ENCODE measurements at places on chromosomes 3 and 15.

DNA sequence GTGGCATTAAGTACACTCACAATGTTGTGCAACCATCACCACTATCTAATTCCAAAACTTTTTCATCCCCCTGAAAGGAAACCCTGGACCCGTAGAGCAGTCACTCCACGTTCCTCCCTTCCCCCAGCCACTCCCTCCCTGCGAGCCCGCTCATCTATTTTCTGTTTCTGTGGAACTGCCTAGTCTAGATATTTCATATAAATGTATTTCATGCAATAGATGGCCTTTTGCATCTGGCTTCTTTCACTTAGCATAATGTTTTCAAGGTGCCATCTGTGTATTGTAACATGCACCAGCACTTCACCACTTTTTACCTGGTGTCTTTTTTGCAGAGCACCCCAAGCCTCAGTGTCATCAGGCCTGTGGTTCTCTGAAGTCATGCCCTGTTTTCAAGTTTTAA is 10.7 kb downstream of the CGNL1 start:
- no peak for DNase-seq

DNA sequence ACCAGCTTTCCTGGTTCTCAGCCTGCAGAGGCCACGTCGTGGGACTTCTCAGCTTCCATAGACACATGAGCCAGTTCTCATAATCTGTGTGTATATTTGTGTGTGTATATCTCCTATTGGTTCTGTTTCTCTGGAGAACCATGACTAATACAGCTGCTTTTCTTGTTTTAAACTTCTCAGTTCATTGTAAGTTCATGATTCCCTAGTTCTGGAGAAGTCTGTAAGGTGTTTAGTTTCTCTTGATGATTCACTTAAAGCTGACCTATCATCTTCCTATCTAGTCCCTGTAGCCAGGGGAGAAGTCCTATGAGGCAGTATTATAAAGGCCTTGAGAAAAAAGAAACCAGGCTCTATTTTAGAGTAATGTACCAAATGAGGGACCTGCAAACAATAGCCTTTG is 147.7 kb downstream of the RYR3 start:
- no peak for DNase-seq

GRCh38 chr3:63353383-63353782 is 75.3 kb downstream of the SYNPR start:
- DNase-seq, result no peak

- DNase-seq, result peak; percentile 36
Observed at GRCh38 chr3:49868862-49869466, 742 bp downstream of the CAMKV start.

DNA sequence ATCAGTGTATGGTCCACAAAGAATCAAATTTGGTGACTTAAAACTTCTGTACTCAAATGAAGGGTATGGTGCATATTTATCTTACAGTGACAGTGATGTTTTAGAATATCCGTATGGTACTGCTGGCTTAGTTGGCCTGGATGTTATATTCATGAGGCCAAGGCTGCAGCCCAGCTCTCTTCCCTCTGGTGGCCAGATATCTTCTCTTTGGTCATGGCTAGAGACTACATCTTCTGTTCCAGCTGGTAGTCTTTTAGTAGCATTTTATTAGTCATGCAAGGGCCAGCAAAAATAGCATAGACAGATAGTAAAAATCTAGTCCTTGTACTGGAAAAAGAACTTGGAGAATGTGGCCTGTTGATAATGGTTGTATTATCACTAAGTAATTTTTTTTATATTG is 124.0 kb upstream of the ROPN1 start:
- no peak for DNase-seq

- DNase-seq, result no peak
Observed at GRCh38 chr3:178597371-178597770, 61.1 kb downstream of the KCNMB2 start.

DNA sequence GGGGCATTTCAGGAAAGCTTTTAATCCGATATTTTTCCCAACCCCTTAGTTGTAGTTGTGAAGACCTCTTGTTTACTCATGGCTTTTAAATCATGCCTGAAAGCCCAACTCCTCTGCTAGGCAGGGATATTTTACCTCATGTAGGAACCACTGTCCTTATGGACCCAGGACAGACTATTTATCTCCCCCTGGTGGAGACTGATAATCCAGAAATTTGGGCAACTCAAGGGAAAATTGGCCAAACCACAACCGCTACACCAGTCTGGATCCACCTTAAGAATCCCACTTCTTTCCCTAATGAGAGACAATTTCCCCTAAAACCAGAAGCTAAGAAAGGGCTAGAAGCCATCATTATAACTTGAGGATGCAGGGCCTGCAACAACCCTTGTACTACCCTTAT is 248.1 kb upstream of the STAC start:
- DNase-seq, result no peak

DNA sequence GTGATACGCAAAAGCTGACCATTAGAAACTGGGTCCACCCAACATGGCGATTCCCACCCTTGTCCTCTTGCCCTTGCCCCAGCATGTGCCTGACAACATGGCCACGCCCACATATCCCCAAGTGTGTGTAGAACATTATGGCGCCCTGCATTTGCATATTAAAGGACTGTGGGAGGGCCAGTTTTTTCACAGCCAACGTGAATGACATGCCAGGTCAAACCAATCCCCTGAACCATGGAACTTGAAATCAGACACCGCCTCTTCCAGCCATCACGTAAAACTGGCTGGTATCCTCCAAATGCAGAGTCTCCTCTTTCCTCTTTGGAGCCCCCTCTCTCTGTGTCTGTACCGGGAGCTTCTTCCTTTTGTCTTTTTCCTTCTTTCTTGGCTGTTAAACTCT is 156.7 kb upstream of the EPHA6 start:
- DNase-seq, result no peak

- no peak for DNase-seq
Observed at GRCh38 chr3:138412821-138413551, 21.4 kb upstream of the ESYT3 start.

DNA sequence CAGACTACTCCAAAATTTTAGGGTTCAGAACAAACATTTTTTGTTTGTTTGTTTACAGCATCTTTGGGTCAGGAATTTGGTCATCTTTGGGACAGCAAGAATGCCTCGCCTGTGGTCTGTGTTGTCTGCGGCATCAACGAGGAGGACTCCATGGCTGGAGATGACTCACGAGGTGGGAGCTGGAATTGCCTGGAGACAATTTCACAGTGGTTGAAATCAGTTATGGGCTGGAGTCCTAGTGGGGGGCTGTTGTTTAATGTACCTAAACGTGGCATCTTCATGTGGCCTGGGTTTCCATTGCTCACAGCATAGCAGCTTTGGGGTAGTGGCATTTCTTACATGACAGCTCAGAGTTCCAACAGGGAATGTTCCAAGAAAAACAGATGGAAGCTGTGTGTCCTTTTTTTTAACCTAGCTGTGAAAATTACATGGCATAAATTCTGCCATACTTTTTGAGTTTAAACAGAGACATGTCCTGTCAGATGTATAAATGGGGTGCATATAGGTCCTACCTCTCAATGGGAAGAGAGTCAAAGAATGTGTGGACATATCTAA is 507.3 kb upstream of the CBLB start:
- no peak for DNase-seq

- DNase-seq, result peak; percentile 72
Observed at GRCh38 chr15:69074001-69074842, 59.7 kb downstream of the NOX5 start.

GRCh38 chr3:152779653-152780052 is 55.3 kb upstream of the P2RY1 start:
- no peak for DNase-seq

DNA sequence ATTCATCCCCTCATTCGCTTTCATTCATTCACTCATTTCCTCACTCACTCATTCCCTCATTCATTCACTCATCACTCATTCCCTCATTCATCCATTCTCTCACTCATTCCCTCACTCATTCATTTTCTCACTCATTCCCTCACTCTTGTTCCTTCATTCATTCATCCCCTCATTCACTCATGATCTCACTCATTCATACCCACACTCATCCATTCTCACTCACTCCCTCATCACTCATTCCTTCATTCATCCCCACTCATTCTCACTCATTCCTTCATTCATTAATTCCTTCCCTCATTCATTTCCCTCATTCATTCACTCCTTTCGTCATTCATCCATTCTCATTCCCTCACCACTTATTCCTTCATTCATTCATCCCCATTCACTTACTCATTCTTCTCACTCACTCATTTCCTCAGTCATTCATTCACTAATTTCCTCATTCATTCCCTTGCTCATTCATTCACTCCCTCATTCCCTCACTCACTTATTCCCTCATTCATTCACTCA is 14.5 kb downstream of the ABTB1 start:
- no peak for DNase-seq

DNA sequence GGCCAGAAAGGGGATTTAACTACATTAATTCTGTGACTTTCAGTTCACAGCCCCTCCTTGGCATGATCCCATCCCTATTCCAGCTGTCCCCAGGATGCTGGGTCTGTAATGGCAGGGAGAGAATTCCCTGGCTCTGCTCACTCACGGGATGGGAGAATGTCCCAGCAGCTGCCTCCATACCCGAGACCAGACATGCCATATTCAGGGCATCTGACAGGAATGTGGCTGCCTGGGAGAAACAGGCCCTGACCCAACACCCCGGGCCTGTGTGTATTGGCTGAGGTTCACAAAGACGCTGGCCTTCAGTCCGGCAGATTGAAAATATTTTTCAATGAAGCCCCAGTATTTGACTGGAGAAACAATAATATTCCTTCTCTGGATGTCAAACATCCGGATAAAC is 83.6 kb upstream of the SMAD3 start:
- DNase-seq, result peak; percentile 1

GRCh38 chr3:133137042-133137996 is 99.1 kb downstream of the TMEM108 start:
- no peak for DNase-seq

DNA sequence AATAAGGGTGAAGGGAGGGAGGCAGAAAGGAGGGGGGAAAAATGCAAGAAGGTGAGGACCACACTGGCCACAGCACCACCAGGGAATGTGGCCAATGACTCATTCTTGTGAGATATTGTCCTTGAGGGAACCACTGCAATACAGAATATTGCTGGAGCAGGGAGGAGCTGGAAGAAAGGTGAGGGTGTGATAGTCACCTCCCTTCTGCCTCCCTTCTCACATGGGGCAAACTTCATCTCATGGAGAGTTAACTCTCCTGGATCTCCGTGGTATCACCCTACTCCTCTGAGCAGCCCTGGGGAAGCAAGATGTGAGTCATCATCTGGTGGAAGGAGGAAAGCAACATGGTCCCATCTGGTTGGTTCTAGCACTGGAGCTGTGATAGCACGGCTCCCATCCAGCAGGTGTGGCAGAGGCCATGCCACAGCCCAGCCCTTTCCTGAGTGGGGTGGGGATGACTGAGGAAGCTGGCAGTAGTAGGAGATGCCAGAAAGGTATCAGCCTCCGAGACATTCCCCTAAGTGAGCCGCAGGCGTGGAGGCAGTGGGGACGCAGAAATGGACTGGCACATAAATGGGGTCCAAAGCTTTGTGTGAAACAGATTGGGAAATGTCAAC is 115.9 kb upstream of the LPP start:
- no peak for DNase-seq

- DNase-seq, result no peak
Observed at GRCh38 chr3:141802316-141803077, 39.3 kb downstream of the GRK7 start.

GRCh38 chr3:3665961-3666640 is 133.1 kb upstream of the LRRN1 start:
- DNase-seq, result no peak

DNA sequence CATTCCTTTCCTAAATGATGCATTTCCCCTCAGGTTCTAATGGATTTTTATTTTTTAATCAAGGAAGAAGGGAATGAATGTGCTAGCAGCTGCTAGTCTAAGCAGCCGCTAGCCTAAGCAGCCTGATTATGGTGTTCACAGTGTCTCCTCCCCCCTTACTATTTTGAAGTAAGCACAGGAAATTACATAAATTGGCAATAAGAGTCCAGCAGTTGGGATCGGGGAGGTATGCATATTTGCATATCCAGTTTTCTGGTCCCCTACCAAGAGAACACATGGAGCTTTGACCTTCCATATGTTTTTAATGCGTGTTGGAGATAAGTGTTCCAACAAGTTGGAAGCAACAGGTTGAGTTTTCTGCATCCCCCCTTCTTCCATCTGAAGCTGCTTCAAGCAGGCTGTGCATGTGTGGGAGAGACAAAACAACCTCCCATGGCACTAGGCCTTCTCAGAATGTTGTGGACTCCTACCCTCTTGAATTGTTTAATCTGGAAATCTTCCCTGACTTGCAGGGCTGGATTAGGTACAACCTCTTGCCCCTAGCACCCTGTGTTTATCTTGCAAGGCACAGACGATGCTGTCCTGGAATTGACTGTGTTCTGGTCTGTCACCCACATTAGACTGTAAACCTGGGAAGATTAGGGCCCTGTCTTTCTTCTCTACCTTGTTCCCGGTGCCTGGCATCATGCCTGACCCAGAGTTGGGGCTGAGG is 124.8 kb upstream of the LRIG1 start:
- DNase-seq, result no peak

DNA sequence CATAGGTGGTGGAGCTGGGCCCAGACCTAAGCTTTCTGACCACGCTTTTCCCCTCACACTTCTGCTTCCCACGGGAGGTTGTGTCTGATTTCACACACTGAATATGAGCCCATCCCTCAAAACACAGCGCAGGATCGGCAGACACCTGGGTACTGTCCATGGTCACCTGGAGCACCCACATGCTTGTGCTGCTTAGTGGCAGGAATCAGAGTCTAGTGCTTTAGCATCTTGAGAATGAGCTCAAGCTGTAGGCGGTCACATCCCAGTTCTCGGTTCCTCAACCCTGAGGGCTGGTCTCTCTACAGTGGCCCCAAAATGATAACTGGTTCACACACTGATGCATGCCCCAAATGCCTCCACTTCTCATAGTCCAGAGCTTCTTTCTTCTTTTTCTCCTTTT is 111.0 kb downstream of the SEMA5B start:
- DNase-seq, result no peak

- peak; percentile 37 for DNase-seq
Observed at GRCh38 chr3:71397046-71397445, 186.5 kb downstream of the FOXP1 start.

DNA sequence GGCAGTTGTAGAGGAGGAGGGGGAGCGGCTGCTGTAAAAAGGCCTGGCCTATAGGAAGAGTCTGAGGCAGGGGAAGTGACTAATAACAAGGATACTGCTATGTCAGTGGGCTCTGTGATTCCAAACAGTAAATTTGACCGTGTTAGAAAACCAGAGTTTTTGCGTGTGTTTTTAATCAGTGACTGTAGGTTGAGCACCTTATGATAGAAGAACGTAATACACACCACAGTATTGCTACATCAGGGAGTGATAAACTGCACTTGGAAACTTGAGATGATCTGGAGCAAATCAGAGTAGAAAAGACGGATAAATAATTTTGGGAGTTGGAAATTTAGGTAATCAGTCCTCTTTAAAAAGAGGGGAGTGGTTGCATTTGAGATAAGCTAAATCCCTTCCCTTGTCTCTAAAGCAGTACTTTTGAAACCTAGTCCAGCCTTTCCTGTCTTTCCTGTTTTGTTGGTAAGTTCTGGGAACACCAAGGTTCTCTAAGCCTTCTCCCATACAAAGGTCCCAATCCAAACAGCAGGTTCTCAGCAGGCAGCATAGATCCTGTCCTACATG is 130.5 kb upstream of the NR2E3 start:
- DNase-seq, result no peak

- DNase-seq, result no peak
Observed at GRCh38 chr3:174220775-174221554, 638.2 kb upstream of the NAALADL2 start.

- DNase-seq, result no peak
Observed at GRCh38 chr3:53238051-53238850, 17.6 kb downstream of the TKT start.

- peak; percentile 10 for DNase-seq
Observed at GRCh38 chr15:36589971-36590370, 10.5 kb downstream of the CDIN1 start.

Data from HEK293T (cell line).